K562 (cell line): ENCODE measurements at places on chromosomes 16 and 17. TPM values are rescaled to one million over a fixed set of nuclear protein-coding genes. Genes with fewer than 3 reads are reported as not detected.

Gene TP53TG3B
- polyA plus RNA-seq = 1.2 TPM in 1 of 2 replicates, not detected in the other

- DNase-seq = peak; percentile 24
These were observed 40.3 kb upstream of the TNRC6A start for GRCh38 chr16:24689128-24689527.

- DNase-seq = no peak
These were observed 9.8 kb upstream of the RABEP1 start for GRCh38 chr17:5272322-5272721.

DNA sequence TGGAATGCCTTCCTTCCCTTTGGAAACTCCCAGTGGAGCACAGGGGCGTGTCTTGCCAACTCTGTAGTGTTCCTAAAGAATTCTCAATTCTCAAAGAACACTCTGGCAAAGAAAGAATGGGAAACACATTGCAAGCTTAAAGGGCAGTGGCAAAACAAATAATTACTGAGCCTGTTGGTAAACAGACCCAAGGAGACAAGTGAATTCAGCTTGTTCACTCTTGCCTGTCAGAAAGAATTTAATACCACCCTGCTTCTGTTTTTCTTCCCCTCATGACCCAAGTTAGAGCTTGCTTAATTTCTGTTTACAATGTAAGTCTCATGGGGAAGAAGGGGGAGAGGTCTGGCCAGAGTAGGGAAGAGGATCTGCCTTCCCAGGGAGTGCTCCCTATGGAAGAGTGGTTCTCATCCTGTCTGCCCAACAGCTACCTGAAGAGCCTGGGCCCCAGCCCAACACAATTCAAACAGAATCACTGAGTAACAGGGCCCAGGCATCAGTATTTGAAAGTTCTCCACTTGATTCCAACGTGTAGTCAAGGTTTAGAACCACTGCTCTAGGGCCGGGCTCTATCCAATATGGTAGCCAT is 386.0 kb downstream of the SLC39A11 start:
- DNase-seq = no peak

GRCh38 chr17:56624912-56625311 is 31.4 kb downstream of the NOG start:
- DNase-seq = no peak

DNA sequence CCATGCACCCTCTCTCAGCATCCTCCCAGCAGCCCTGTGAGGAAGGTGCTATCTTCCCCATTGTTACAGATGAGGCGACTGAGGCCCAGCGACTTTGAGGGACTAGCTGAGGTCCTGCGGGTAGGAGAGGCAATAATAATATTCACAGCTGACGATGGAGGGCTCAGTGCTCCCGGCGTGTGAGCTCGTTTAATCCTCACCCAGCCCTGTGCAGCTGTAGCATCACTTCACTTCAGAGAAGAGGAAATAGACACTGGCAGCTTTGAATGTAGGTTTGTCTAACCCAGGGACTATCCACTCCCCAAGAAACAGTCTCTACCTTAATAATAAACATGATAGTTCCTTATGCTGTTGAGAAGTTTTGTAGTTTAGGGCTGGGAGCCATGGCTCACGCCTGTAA is 21.6 kb downstream of the LASP1 start:
- no peak for DNase-seq

DNA sequence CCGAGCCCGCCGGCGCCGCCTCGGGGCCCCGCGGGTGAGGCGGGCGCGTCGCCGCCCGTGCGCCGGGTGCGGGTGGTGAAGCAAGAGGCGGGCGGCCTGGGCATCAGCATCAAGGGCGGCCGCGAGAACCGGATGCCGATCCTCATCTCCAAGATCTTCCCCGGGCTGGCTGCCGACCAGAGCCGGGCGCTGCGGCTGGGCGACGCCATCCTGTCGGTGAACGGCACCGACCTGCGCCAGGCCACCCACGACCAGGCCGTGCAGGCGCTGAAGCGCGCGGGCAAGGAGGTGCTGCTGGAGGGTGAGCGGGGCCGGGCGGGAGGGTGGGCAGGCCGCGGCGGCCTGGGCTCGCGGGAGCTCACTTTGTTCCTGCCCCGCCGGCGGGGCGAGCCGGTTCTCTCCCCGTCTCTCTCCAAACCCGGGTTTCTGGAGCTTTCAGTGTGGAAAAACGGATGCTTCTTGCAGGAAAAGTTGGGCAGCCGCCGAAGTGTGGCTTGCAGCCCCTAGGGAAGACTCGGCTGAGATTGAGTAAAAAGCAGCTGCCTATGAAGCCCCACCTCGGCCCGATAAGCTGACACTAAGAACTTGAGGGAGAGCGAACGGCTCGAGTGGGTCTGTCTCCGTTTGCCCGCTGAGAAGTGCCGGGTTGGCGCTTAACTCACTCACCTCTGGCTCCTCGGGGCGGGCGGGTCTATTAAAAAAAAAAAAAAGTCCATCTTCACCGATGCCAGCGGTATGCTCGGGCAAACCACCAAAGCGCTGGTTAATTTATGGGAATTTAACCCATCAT is 677 bp downstream of the SNTB2 start:
- DNase-seq = peak; percentile 45

DNA sequence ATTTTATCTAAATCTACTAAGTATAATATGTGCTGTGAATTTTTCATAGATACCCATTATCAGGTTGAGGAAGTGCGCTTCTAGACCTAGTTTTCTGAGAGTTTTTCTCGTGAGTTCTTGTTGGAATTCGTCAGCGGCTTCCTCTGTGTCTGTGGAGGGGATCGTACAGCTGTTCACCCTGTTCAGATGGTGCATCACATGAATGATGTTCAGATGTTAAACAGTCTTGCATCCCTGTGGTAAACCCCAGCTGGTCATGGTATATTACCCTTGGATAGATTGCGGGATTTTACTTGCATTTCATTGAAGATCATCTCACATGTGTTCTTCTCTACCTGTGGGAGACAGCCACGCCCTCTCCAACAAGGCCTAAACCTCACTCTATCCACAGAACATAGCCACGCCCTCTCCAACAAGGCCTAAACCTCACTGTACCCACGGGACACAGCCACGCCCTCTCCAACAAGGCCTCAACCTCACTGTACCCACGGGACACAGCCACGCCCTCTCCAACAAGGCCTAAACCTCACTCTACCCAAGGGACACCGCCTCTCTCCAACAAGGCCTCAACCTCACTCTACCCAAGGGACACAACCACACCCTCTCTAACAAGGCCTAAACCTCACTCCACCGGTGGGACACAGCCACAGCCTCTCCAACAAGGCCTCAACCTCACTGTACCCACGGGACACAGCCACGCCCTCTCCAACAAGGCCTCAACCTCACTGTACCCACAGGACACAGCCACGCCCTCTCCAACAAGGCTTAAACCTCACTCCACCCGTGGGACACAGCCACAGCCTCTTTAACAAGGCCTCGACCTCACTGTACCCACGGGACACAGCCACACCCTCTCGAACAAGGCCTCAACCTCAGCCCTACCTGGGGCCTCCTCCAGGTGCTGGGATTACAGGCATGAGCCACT is 180.2 kb upstream of the CHMP6 start:
- DNase-seq = no peak

- no peak for DNase-seq
These were observed 203.7 kb downstream of the LGALS9B start for GRCh38 chr17:20263595-20263994.

DNA sequence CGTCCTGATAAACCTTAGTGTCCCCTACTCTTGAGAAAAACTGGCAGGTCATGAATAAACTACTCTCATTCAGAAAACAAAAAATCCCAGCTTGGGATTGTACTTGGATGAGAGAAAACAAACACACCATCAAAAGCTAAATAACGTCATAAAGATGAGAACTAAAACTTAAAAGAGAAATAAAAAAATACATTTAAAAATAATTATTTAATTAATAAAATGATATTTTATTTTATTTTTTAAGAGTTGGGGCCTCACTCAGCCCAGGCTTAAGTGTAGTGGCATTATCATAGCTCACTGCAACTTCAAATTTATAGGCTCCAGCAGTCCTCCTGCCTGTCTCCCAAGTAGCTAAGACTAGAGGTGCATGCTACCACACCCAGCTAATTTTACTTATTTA is 125.4 kb upstream of the CA10 start:
- DNase-seq = no peak

DNA sequence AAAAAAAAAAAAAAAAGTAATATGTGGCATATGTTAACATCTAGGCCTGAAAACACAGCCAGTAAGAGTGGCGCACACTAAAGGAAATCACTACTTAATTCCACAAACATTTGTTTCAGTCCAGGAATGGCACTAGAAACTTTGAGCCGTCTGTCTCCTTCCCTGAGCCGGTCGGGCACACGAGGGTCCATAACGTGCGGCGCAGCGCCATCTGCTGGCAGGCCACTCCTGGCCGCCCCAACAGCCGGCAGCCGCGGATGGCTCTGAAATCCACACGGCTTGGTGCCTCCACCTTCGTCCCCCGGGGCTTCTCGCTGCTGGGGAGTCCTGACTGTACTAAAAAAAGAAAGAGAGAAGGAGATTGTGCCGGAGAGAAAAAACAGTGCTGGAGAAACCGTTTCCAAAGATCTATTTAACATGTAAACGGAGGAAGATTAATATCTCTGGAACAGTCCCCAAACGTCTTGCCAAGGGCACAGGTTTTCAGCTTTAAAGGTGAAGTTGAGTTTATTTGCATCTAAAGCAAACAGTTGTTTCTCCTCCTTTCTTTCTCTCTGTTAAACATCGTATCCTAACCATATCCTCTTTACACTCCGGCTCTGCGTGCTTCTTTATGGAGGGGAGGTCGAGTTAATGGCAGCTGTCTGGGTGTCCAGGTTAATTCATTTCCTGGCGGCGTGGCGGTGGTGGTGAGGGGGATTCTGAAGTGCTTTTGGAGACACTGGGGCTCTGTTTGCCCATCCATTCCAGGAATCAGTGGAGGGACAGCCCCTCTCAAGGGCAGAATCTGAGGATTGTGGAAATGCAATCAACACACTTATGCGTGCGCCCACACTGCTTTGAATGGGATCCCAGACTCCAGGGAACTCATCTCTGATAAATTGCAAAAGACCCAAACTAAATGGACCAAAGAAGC is 611.3 kb upstream of the SALL1 start:
- peak; percentile 66 for DNase-seq
